ENCODE measurements at places on chromosomes 7 and 10. TPM values are rescaled to one million over a fixed set of nuclear protein-coding genes. Genes with fewer than 3 reads are reported as not detected.
A peak's percentile ranks its signal among the peaks of the same experiment; 100 is the strongest.

CACUL1 gene
- total RNA-seq = 29.0 TPM

HOXA9 gene
- not detected for total RNA-seq

CPXM2 gene
- not detected for total RNA-seq

AKR1B15 gene
- not detected for total RNA-seq

GALNT17 gene
- total RNA-seq = not detected

SEC24C gene
- total RNA-seq = 93.1 TPM

OR2A12 gene
- not detected for total RNA-seq

CYP17A1 gene
- total RNA-seq = not detected

OR9A2 gene
- not detected for total RNA-seq

GRCh38 chr7:51950813-51951212 is 634.2 kb upstream of the COBL start:
- H3K27ac ChIP-seq = no peak overlapping the region
- no peak for DNase-seq
- H3K4me1 ChIP-seq = no peaks in the 10 kb centered on the region
- no peak overlapping the region for H3K4me3 ChIP-seq
- no peaks in the 10 kb centered on the region for H3K36me3 ChIP-seq
- H3K27me3 ChIP-seq = no peaks in the 10 kb centered on the region

DNA sequence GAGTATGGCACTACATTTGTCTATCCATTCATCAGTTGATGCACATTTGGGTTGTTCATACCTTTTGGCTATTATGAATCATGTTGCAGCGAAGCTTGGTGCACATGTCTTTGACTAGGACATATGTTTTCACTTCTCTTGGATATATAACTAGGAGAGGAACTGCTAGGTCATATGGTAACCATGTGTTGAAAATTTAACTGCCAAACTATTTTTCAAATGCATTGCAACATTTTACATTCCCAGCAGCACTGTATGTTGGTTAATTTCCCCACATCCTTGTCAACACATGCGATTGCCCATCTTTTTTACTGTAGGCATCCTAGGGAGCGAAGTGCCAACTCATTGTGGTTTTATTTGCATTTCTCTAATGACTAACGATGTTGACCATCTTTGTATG is 183.4 kb downstream of the PRKCQ start:
- no peak for DNase-seq
- H3K27ac ChIP-seq = no peak overlapping the region
- no peaks in the 10 kb centered on the region for H3K36me3 ChIP-seq

DNA sequence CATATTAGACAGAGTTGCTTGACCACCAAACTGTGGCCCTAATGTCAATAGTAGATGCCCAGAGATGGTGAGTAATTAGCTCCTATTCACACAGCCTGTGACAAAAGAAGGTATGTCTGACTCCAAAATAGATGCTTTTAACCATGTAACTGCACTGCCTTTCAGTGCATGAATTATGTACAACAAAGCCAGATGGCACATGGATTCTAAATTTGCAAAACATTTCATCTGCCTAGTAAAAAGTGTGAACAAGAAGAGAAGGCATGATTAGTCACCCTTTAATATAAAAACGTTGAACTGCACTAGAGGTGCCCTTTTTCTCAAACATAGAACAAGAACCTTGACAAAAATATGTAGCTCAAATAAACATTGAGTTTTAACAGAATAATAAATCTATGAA is 35.5 kb upstream of the PTPRZ1 start:
- H3K36me3 ChIP-seq = no peaks in the 10 kb centered on the region
- no peak overlapping the region for H3K27ac ChIP-seq
- no peak for DNase-seq
- H3K4me3 ChIP-seq = no peak overlapping the region
- no peaks in the 10 kb centered on the region for H3K4me1 ChIP-seq

DNA sequence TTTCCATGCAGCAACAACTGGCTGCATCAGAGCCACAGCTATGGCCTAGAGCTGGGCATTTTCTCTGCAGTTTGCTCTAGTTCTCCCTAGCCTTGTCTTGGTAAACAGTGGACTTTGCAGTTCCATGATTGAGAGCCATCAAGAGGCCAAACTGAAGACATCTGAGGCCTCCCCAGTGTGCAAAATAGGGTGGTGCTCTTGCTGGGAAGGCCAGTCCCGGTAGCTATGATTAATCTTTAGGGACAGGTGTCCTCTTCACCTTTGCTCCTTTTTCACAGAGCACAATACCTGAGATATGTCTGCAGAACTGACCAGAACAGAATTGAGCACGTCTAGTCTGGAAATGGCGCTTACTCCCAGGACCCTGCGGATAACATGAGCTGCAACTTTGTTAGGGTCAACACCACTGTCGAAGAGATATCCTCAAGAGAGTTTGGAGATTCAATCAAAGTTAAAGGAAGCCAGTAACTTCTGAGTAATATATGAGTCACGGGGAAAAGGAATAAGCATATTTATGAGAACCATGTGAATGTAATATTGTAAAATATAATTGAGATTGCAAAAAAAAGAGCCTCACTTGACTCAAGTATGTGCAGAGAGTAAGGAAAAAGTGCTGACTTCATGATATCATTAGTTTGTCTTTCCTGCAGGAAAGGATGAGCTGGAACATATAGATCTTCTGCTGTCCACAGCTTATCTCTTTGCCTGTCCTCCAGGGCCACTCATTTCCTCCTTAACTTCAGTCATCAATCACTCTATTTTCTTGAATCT is 76.7 kb downstream of the ANK3 start:
- no peak overlapping the region for H3K4me3 ChIP-seq
- no peak for DNase-seq
- no peaks in the 10 kb centered on the region for H3K36me3 ChIP-seq
- no peaks in the 10 kb centered on the region for H3K4me1 ChIP-seq

DNA sequence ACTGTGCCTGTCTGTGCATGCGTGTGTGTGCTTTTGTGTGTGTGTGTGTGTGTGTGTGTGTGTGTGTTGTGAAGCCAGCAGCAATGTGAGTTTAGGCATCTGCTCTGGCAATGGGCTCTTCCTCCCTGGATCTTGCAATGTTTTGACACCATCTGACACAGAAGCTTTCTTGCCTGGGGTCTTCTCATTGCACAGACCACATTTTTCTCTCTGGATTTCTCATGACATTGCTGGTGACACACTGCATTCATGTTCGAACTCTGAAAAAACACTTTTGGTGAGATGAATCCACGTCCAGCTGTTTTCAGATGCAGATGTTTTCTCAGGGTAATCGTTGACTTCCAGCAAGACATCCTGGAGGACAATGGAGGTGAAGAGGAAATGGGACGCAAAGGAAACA is 63.0 kb upstream of the FZD8 start:
- no peak overlapping the region for H3K27ac ChIP-seq
- no peaks in the 10 kb centered on the region for H3K27me3 ChIP-seq
- H3K36me3 ChIP-seq = no peaks in the 10 kb centered on the region
- no peak for DNase-seq

DNA sequence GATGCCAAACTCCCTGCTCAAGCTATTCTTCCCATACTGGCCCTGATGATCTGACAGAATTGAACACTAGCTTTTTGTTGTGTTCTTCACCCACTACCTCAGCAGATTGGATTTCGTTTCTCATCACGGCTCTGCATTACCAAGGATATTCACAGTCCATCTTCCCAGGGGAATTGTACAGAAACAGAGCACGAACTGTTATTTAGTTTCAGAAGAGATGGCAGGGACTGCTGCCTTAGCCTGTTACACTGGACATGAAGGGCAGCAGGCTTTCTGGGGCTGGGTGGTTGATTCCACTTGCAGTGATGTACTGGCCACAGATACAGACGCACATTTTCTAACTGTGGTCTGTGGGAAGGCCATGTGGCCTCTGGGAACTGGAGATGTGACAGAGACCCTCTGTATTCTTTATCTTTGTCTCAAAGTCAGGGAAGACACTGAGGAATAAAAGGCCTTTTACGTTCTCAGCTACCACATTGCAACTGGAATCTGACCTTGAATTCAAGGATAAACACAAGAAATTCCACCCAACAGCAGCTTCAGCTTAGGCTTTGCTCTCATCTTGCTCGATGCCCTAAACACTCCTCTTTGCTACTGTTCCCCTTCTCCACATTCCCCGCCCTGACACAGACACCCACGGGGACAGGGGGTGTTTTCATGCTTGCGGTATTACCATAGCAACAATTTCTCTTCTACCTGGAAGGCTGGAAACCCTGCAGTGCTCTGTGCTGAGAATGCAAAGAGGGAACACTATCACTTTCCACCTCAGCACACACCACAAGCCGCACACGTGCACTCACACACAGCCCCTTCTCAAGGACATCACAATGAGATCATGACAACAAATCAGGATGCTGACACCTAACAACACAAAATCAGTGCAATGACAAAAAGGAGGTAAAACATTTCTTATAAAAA is 81.7 kb downstream of the RNF216 start:
- no peak overlapping the region for H3K4me3 ChIP-seq
- H3K27me3 ChIP-seq = no peaks in the 10 kb centered on the region
- H3K27ac ChIP-seq = no peak overlapping the region
- H3K36me3 ChIP-seq = no peaks in the 10 kb centered on the region

GRCh38 chr7:42869131-42870020 is 42.5 kb downstream of the C7orf25 start:
- no peaks in the 10 kb centered on the region for H3K27me3 ChIP-seq
- H3K4me1 ChIP-seq = no peaks in the 10 kb centered on the region
- H3K36me3 ChIP-seq = no peaks in the 10 kb centered on the region

- peak overlapping the region; percentile 60 for H3K27ac ChIP-seq
- peaks cover 18% of the 10 kb centered on the region for H3K4me1 ChIP-seq
Observed at GRCh38 chr7:23012908-23013714, 819 bp downstream of the HYCC1 start.

DNA sequence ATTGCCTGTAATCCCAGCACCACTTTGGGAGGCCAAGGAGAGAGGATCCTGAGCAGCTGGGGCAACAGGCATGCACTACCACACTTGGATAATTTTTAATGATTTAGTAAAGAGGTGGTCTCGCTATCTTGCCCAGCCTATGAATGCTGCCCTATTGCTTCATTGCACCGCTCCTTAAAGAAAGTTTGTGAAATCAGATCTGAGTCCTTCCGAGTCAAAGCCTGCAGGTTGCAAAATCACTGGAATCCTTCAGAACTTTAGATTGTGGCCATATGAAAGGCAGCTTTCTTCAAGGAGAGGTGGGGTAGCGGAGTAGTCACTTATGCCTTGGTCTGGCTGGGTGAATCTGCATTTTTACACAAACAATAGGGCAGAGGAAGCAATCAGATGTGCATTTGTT is 166.3 kb downstream of the ARHGAP12 start:
- no peaks in the 10 kb centered on the region for H3K27me3 ChIP-seq
- no peaks in the 10 kb centered on the region for H3K36me3 ChIP-seq
- DNase-seq = no peak
- peaks cover 12% of the 10 kb centered on the region for H3K4me1 ChIP-seq

- no peak overlapping the region for H3K4me3 ChIP-seq
- DNase-seq = no peak
- H3K4me1 ChIP-seq = no peaks in the 10 kb centered on the region
Observed at GRCh38 chr10:15726042-15726441, 6.3 kb upstream of the ITGA8 start.

GRCh38 chr7:127731431-127732080 is 79.6 kb downstream of the SND1 start:
- DNase-seq = no peak
- H3K27ac ChIP-seq = no peak overlapping the region
- no peak overlapping the region for H3K4me3 ChIP-seq
- no peaks in the 10 kb centered on the region for H3K4me1 ChIP-seq

DNA sequence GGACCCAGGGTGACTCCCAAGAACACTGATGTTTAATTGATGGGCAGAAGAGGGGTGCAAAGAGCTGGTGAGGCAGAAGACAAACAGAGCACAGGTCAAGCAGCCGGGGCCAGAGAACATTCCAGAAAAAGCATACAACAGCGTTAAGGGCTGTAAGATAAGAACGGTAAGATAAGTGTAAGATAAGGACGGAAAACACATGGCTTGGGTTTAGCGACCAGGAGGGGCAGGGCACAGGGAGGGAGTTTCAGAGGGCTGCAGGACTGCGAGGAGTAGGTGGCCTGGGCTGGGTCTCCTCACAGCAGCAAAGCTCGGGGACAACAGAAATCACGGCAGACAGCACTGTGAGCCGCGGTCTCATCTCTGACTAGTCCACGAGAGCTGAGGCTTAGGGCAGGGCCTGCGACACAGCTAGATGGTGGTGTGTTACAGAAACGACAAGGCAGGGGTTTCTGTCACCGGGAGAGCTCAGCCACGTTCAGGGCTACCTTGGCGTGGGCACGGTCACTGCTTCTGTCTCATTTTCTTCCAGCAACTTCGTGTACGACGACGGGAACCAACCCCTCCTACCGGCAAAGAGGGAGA is 24.6 kb downstream of the BRI3 start:
- DNase-seq = no peak
- no peaks in the 10 kb centered on the region for H3K27me3 ChIP-seq
- no peaks in the 10 kb centered on the region for H3K4me1 ChIP-seq
- no peak overlapping the region for H3K4me3 ChIP-seq
- H3K27ac ChIP-seq = no peak overlapping the region
- H3K36me3 ChIP-seq = no peaks in the 10 kb centered on the region

DNA sequence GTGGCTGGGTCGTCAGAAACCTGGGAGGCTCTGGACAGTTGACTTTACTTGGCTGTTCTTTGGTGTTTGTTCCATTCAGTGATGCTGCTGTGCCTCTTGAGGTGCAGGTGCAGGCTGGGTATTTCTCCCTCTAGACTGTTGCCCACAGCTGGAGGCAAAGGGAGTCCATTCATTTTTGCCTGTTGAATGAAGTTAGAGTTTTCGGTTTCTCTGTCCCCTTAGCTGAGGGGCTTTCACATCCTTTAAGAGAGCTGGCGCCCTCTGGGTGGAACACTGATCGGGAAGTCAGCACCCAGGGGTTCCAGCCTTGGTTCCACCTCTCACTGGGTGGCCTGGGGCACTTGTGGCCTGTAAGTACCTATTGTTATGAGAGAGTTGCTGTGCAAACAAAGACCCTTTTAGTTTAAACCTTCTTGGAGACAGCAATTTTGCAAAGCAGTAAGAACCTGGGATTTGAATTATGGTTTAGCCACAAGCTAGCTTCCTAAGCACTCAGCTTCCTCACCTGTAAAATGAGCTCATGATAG is 67.2 kb downstream of the GRK5 start:
- no peaks in the 10 kb centered on the region for H3K27me3 ChIP-seq
- H3K4me3 ChIP-seq = no peak overlapping the region
- H3K4me1 ChIP-seq = peaks cover 40% of the 10 kb centered on the region
- no peak for DNase-seq

- peak; percentile 66 for DNase-seq
- H3K36me3 ChIP-seq = no peaks in the 10 kb centered on the region
- H3K4me1 ChIP-seq = peaks cover 43% of the 10 kb centered on the region
Observed at GRCh38 chr10:79025199-79025832, 43.5 kb upstream of the ZMIZ1 start.
